Hepatic stellate cell (primary cell): ENCODE measurements at places on chromosomes 11 and 22.

DNA sequence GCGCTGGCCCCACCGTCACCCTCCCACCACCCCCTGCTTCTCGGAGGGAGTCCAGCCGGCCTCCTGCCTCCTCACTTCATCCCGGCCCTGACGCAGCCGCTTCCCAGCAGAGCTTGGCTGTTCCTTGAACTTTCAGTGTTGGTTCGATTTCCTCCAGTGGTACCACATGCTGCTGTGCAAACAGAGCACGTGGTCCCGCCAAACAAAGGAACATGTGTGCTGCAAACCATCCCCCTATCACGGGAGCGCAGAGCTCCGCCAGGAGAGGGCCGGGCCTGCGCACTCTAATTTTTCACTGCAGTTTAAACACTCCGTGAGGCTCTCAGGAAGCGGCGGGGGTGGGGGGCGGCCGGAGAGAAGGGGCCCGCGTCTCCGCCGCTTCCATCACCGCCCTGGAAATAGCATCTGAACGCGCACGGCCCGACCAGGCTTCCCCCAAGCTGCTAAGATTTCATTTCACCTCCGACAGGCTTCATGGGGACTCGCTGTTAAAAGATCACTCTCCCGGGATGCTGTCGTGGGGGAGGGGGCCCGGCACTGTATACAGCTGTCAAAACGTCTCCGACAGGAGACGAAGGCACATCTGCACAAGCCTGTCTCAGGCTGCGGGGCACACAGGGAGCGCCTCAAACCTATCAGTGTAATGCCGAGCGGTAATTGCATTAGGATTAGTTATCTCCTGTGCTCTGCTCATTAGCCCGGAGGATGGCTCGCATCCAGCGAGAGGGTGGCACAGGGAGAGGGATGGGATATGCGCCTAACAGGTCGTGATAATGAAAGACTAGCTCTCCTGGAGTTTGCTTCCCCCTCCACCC, 269.9 kb upstream of the SORL1-AS1 start:
- peak; percentile 53 for DNase-seq

DNA sequence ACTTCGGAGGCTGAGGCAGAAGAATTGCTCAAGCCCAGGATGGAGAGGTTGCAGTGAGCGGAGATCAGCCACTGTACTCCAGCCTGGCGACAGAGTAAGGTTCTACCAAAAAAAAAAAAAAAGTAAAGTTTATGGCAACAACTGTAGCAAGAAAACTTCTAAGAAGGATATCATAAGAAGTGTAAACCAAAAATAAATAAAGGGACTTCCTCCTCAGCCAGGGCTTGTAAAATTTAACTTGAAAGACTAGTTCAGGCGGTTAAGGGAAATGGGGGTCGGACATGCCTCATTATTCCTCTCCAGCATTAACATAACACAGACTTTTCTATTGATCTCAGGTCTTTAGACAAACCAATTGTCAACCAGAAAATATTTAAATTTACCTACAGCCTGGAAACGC, 2.5 kb upstream of the OR5M11 start:
- DNase-seq, result no peak

DNA sequence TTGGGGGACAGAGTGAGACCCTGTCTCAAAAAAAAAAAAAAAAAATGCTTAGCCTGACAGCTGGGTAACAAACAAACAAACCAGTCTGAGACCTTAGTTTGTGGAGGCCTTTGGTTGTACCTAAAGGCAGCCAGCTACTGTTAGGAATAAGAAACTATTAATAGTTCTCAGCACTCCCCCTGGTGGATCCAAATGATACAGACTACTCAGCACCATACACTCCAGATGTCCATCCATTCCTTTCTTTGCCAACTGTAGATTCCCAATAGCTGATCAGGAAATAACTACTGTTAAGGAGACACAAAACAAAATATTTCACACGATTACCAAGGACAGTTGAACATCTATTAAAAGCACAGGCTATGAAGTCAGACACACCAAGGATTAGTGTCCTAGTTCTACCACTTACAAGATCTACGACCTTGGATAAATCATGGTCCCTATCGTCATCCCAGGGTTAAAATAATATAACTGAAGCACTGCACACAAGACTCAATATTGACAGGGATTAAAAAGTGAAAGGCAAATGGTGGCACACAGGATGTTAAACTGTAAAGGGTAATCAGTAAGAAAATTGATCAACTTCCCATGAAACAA, 17.2 kb downstream of the CLDN25 start:
- peak; percentile 63 for DNase-seq

DNA sequence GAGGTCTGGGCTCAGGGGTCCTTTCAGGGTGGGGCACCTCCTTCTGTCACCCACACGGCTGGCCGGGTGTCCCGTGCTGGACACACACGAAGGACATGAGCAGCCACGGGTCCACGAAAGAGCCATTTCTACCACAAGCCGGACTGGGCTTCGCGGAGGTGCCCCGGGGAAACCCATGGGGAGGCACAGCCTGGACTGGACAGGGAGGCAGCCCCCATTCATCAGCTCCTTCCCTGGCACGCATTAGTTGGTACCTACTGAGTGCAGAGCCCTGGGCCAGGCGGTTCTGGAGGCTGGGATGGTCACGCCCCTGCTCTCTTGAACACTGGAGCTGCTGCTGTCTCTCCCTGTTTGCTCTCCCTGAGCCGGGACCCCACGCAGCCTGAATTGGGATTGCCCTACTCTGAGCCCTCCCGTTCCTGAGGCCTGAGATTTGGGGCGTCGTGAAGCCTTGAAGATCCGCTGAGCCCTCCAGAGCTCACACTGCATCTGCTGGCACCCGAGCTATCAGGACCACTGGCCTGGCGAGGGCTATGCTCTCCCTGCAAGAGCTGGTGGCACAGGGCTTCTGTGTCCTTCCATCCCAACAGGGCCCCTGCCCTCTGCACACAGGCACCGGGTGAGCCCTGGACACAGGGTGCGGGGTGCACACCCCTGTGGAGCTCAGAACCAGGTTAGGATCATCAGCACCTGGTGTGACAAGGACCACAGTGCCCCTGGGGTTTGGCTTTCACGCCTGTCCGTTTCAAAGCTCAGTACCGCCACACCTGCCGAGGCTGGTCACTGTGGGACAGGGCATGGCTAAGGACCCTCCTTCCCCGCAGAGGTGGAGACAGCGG, 84.6 kb downstream of the MYEOV start:
- DNase-seq, result no peak

DNA sequence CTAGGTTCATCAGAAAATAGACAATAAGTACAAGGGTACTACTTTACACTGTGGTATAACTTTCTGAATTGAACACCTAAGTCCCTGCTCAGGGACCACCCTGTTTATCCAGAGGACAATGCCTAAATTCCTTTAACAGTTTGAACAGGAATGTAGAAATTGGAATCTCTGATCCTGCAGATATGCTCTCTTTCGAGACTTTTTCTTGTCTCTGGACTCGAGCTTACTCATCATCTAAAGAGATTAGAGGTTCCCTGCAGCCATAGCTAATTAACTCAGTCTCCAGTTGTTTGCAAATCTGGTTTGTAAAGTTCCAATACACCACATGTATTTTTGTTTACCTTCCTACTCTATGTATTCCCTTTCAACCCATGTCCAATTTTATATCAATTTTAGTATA, 1.0 kb downstream of the HOATZ start:
- no peak for DNase-seq

- no peak for DNase-seq
Measured at GRCh38 chr11:80843266-80843974, 1402.6 kb upstream of the TENM4 start.

GRCh38 chr11:61911701-61912529, 5.5 kb downstream of the RAB3IL1 start:
- no peak for DNase-seq

DNA sequence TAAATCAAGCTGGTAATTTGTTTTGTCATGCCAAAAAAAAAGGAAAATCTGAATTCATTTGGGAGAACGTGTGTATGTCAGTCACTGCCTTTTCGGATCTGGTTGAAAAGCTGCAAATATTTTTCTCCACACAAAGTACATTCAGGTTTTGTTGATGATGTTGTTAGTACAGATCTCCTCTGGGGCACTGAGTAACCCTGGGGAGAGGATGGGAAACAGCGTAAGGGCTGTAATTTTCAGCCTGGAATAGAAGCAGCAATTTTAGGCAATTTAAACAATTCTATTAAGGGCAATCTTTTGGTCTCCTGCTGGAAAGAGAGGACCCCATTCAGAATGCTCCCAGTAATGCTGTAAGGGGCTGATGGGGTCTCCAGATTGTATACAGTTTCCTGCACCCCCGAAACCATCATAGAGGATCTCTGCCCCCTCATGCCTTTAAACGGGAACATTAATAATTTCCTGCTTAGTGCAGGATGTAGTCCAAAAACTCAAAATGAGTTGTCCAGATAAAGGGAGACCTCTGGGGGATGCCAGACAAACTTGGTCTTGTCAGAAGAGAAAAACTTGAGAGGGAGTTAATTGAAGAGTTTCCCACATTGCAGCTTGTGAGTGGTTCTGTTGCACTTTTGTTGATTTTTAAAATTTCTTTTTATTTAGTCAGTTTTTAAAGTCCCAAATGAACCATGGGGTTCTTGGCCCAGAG, 132.3 kb downstream of the COMMD9 start:
- DNase-seq, result no peak

DNA sequence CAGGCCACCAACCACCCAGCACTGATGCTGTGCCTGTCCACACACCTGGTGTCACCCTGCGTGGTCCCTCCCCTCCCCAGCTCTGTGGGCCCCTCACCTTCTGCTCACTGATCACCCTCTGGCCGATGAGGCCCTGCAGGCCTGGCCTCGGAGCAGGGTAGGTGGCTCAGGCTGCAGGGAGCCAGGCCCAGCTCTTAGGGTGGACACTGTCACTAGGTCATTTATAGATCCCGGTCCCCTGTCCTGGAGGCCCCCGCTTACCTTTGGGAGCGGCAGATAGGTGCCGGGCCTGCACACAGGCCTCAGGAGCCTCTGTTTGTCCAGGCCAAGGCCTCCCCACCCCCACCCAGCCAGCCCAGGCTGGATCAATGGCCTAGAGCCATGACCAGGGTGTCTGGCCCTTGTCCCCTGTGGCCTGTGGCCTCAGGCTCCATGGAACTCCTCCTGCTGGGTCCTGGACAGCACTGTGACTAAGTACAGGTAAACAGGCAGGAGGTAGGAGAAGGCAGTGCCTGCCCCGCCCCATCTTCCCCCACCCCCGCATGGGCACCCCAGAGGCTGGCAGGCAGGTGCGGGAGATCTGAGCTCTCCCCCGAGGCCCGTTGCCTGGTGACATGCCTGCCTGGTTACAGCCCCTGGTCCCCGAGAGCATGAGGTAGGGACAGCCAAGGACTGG, at the start of gene TMPRSS6:
Gene TMPRSS6 (minus strand): TSS at position 472 of the 676 bp plus-strand sequence. CDS start 6,296 bp downstream, outside the sequence.
- no peak for DNase-seq

DNA sequence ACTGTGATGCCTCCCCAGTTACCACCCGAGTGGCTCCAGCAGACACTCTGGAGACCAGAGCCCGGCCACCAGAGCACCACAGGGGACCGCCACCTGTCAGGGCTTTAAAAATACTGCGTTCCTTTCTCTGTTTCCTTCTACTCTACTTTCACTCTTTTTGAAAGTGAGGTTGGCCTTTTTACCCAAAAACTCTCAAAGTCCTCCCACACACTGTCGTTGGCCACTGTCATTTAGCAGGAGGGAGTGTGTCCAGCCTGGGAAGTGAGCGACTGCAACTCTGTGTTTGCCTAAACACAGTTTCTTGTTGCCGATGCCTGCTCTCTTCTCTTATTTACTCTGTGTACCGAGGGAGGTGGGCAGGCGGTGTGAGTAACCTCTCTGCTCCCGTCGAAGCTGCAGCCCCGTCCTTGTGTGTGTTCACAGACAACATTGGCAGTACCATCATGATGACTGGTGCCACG, 90.8 kb upstream of the CLDN5 start:
- DNase-seq, result no peak
